ENCODE measurements at places on chromosomes 1 and 21.

DNA sequence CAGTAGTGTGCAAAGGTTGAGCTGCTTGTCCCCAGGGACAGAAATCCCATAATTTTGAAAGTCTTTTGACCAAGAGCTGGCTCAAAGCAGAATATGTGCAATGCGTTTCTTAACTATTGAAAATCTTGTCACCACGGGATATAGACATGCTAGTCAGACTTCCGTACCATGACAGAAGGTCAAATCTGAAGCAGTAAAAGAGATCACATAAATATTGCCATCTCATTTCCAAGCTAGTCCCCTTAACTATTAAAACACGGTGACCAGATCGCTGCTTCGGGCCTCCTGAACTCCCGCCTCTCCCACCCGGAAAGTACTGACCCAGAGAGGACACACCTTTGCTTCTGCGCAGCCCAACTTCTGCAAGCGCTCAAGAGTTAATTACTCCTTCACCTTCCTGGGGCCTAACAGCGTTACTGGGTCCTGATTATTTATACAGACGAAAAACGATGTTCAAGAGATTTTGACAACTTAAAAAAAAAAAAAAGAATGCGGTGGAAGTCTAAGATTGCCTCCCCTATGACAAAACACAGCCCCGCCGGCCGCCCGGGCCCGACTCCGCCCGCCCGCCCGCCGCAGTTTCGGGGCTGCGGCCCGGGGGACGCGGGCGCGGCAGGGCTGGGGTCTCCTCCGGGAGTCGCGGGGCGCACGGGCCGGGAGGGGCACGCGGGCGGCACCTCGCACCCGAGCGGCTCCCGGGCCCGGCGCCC is 692 bp downstream of the SORT1 start:
- DNase-seq = no peak

GRCh38 chr1:44733365-44733764 is 2.4 kb upstream of the RNU5D-1 start:
- DNase-seq = no peak

GRCh38 chr1:171252482-171252881 is 4.2 kb downstream of the FMO1 start:
- no peak for DNase-seq

- no peak for DNase-seq
These were observed 276.1 kb downstream of the RPS6KC1 start for GRCh38 chr1:213327017-213327667.

- no peak for DNase-seq
These were observed 12.4 kb downstream of the FYB2 start for GRCh38 chr1:56806804-56807203.

DNA sequence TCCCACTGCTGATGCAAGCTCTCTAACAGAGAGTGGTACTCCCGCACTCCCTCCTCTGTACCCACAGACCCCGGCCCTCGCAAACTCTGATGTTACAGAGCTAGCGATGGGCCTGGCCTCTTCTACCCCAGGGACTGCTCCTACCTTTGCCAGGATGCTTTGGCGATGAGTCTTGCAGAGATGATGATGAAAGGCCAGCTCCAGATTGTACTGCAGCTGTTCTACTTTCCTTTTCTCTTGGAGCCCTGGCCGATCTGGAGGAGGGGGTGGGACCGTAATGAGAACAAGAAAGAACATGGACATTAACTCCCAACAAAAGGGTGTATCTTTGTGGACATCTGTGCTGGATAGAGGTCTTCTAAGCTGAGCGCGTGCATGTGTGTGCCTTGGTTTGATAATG is 6.0 kb upstream of the LINGO4 start:
- DNase-seq = no peak

DNA sequence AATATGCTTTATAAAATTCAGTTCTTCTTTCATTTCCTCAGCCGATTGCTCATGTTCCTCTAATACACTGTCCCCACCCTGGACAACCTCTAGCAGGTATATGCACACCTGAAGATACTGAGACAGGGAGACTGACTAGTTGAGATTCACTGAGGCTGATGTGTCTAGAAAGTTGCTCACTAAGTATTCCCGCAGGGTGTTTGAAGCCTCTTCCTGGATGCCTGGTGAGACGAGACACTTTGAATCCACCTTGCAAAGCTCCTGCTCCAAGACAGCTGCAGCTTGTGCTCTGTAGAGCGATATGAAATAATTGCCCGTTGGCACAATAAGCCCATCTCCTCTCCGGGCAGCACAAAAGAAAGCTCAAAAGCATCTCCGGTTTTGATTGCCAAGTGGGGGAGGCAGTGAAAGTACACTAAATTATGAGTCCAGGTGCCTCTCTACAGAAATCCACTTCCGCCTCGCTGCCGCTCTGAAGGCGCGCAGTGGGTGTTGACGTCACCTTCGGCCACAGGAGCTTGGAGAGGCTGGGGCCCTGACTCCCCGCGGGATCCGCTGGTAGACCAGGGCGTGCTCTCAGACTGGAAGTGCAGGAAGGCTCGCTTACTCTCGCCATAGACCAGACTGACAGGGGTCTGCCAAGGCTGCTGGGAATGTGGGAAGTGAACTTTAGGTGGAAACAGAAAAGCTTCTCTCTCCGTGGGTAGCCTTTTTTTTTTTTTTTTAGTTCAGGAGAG is 46.3 kb downstream of the GPA33 start:
- DNase-seq = no peak

GRCh38 chr1:9004700-9005394 is 21.4 kb downstream of the SLC2A7 start:
- peak; percentile 46 for DNase-seq

DNA sequence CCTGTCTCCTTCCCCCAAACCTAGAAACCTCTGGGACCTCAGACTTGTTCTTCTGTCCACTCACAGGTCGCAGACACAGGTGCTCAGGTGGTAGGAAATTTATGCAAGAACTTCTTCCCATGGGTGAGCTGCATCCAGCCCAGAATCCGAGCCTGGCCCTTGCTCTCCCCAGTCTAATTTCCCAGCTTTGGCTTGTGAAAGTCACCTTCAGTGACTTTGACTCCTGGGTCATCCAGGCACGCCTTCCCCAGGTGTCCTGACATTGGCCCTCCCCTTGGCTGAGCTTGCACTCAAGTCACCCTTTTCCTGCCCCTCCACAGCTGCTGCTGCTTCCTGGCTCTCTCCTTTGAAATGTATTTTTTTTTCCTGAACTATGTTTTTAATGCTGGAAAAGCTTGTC is 6.6 kb downstream of the IPO13 start:
- DNase-seq = no peak

GRCh38 chr1:181180407-181181031 is 92.0 kb downstream of the IER5 start:
- DNase-seq = no peak

DNA sequence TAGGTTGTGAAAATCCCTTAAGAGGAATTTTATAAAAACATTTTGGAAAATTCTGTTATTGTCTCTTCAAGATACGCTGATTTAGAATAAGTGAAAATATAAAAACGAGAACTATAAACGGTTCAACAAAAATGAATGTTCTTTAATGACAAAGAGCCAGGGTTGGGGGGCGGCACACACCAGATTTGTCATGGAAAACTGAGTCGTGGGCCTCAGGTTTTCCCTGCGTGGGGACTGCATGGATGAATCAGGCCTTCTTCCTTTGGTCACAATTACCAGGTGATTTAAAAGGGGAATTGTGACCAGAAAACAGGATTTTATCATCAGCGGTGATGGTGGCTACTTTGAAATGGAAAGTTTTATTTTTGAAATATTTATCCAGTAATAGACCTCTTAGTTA is 8.6 kb downstream of the LHX4 start:
- no peak for DNase-seq

GRCh38 chr1:11690397-11691301 is 861 bp upstream of the DRAXIN start:
- no peak for DNase-seq

DNA sequence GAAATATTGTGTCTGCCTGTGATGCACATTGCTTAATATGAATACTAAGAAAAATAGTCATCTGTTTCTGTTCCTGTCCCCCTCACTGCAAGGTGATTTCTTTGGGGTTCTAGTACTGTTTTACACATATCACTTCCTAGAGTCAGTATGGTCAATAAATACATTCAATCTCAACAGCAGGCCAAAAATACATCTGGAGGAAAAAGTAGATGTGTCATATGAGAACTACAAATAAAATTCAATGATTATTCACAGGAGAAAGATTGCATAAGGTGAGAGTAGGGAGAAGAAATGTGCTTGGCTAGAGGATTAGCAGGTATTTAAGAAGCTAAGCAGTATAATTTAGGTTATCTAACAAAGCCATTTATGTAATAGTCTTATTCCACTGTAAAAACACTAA is 45.3 kb upstream of the SAMSN1 start:
- DNase-seq = no peak
